ENCODE measurements at places on chromosomes 6 and 20.

DNA sequence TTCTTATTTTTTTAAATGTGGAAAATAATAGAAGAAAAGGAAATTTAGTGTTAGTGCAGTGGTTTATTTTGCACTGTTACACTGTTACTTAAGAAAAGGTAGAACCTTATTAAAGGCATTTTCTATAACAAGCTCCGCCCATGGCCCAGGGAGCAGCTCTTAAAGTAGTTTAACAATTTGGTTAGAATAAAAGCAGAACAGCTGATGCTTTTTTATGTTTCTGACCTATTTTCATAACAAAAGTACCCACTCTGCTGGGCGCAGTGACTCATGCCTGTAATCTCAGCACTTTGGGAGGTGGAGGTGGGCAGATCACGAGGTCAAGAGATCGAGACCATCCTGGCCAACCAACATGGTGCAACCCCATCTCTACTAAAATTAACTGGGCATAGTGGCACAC is 32.6 kb downstream of the DSTN start:
- no peak for DNase-seq

DNA sequence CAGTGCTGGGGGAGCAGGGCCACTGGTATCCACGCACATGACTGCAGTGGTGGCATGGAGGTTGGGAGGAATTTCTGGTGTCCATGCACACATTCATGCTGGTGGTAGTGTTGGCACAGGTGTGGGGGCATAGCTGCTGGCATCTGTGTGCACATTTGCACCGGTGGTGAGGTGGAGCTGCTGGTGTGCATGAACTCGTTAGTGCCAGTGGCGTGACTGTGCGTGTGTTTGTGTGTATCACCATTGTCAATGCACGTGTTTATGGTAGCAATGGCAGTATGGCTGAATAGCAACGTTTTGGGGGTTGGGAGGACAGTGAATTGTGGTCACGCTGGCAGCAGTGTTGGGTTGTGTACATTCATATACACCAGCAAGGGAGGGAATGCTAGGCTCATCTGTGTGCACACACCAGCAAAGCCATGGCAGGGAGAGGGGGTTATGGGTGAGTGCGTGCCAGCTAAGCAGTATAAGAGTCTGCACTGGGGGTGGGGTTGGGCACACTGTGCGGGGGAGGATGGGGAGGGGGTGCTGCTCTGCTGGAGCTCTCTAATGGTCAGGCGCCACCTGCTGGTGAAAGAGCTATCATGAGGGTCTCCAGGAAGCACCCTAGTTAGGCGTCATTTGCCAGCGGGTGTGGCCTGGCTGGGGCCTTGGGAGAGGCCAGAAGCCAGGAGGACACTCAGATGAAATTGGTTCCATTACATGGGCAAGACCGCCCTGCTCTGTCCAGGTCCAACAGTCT is 626.1 kb upstream of the ID4 start:
- DNase-seq: no peak

- no peak for DNase-seq
Measured at GRCh38 chr20:50269091-50270033, 78.7 kb downstream of the CEBPB start.

DNA sequence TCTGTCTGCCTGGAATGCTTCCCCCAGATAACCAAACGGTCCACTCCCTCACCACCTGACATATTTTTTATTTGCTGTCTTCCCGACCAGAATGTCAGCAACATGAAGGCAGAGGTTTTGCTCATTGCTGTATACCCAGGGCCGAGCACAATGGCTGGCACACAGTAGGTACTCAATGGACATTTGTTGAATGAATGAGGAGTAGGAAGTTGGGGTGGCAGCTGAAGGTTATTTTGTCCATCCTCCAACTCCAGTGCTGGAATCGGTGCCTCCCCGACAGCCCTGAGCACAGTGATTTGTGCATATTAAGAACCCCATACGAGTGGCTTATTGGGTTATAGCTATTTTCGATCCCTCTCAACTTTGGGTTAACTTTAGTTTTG is 10.3 kb downstream of the DUSP15 start:
- no peak for DNase-seq

GRCh38 chr6:93139408-93140081 is 279.8 kb downstream of the EPHA7 start:
- DNase-seq: no peak

DNA sequence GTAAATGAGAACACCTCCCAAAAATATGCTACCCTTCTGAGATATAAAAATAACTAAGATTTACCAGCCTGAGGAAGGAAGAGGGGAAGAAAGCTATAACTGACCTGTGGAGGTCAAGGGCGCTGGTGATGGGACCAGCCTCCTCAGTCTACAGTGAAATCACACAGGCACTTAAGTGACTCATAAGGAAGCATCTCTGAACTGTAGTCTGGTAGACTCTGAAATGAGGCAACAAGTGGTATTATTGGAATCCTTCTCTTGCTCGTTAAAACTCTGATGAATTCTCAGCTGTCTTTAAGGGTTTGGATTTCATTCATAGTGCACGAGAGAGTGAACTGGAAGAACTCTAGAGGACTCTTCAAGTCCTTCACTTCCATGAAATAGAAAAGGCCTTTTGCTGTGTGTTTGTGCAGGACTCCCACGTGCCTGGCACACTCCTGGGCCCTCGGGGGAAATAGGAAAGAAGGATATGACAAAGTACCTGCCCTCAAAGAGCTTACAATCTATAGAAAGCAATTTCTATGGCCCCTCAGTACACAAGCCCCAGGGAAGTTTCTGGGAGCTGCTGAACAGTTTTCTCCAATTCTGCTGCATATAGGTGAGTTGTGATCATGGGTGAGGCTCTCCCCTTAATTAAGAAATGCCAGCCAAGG is 231.8 kb upstream of the RREB1 start:
- no peak for DNase-seq

DNA sequence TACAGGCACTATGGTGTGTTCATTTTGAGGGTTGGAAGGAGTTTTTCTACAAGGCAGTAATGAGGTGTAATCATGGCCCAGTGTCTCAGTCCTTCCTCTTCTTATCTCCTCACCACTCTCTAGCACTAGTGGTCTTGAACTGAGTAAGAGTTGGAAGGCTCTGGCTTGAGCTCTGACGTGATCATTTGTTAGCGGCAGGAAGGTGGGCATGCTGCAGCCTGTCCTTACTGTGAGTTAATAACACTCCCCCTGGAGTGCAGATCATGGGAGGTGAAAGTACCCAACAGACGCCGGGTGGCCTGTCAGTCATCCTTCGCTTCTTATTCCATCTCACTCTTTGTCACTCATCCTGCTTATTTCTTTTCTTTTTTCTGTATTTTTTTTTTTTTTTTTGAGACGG is 356.9 kb downstream of the CDKAL1 start:
- DNase-seq: no peak

DNA sequence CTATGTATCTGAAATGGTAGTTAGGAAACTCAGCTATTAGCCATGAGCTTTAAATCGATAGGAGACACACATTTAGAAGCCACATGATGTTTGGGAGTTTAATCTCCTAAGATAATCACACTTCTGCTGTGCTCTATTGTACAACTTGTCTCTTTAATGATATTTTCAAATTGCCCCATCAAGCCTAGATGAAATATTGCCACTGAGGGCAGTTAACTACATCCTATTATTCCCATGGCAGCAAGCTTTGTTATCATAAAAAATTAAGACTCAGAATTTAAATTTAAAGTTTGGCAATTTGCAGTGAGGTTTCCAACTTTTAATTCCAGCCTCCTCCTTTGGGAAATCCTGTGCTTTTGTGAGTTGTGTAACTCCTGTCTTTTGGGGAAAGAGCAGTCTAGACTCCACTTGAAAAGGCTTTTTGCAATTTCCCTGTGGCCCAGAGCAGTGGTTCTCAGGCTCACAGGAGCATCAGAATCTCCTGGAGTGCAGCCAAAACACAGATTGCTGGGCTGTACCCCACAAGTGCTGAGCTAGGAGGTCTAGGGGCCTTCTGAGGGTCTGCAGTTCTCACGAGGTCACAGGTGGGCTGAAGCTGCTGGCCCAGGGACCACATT is 792.4 kb downstream of the QKI start:
- DNase-seq: no peak

GRCh38 chr6:12748815-12749521 is 32.4 kb downstream of the PHACTR1 start:
- DNase-seq: no peak

GRCh38 chr6:1335367-1336037 is 23.6 kb downstream of the FOXQ1 start:
- DNase-seq: peak; percentile 53

DNA sequence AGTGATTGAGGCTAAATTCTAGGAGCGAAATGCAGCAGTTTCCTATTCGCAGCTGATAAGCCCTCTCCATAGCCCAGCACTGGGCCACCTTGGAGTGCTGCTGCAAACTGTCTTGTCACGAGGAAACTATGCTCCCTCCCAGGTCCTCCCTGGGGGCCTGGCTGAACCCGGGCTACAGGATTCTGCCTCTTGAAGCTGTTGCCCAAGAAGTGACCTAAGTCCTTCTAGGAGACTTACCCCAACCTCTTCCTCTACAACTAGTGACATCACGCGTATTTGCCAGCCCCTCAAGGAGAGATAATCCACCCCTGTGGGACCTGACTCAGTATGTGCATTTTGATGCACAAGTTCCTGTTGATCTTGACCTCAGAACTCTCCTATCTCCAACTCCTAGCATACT is 26.5 kb upstream of the ZFAND3 start:
- DNase-seq: no peak

GRCh38 chr6:117477988-117478852 is 4.3 kb upstream of the DCBLD1 start:
- no peak for DNase-seq

DNA sequence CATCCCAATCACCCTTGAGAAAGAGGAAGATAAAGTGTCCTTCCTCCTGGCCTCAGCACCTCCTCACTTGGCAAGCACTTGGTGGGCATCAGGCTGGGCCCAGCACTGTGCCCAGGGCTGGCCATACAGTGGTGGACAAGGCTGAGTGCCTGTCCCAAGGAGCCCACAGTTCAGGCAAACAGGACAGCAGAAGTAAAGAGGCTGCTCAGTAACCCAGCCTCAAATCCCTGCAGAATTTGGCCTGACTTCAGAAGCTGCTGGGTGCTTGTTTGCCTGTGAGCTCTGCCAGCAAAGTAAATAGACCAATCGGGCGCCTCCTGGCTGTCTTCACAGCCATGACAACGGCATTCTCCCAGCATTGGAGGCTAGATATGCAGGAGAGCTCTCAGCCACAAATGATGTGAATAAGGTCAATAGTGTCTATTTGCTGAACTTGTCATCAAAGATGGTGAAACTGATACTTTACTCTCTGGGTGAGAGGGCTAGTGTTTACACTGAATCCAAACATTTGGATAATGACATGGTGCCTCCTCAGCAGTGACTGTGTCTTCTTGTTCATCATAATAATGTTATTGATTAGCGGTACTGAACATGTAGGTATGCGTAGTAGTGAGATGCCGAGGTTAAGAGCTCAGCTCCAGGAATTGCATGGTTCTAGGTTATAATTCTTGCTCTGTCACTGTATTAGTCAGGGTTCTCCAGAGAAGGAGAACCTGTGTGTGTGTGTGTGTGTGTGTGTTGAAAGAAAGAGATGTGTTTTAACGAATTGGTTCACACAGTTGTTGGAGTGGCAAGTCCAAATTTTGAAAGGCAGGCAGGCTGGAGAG is 36.9 kb upstream of the FANCE start:
- DNase-seq: peak; percentile 29

- DNase-seq: no peak
Measured at GRCh38 chr6:144449218-144449617, 164.1 kb downstream of the UTRN start.

GRCh38 chr6:127210725-127211124 is 55.9 kb upstream of the RNF146 start:
- no peak for DNase-seq

DNA sequence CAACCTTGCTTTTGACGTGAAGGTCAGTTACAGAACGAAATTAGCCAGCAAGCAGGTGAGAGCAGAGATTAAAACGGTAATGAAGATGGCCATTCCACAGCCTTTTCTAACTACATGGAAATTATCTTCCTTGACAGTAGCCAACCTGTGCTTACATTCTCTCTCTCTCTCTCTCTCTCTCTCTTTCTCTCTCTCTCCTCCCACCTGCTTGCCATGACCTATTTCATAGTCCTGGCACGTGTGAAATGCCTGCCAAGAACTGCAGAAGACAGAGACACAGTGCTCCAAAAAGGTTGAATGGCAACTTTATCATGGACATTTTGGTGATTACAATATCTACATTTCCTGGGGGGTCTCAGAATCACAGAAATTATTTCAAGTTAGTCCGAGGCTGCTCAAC is 38.5 kb upstream of the SALL4 start:
- no peak for DNase-seq

DNA sequence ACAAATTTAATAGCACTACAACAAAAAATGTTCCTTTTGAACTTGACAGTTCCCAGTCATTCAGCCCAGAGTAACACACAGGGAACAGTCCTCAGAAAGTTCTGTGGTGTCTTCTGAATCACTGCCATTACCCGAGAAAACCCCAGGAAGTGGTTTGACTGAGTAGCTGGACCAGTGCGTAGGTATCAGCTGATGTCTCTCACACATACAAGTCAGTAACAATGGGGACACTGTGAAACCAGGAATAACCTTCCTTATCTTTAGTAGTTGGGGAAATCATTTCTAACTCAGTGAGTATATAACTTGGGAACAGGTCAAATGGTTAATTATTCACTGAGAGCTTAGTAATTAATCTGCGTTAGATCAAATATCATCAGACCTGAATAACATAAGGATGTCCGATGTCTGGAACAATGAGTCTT is 73.1 kb downstream of the HIVEP2 start:
- DNase-seq: no peak

GRCh38 chr6:13038741-13039190 is 289.6 kb downstream of the TBC1D7 start:
- DNase-seq: no peak

DNA sequence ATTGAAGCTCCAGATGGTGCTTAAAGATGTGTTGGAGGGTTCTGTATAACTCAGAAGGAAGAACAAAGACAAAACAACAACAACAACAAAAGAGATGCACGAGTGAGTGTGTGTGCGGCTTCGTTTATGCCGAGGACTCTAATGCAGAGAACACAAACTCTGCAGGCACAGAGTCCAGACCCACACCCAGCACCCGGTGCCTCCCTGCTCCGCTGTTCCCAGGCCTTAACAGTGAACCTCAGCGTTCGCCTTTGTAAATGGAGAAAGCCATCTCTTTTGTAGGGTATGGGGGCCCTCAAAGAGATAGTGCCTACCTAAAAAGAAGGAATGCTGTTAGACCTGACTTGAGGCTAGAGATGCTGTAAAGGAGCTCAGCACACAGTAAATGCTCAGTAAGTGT is 243.3 kb downstream of the ERMARD start:
- DNase-seq: no peak

GRCh38 chr20:23362392-23363256 is 642 bp downstream of the GZF1 start:
- no peak for DNase-seq

DNA sequence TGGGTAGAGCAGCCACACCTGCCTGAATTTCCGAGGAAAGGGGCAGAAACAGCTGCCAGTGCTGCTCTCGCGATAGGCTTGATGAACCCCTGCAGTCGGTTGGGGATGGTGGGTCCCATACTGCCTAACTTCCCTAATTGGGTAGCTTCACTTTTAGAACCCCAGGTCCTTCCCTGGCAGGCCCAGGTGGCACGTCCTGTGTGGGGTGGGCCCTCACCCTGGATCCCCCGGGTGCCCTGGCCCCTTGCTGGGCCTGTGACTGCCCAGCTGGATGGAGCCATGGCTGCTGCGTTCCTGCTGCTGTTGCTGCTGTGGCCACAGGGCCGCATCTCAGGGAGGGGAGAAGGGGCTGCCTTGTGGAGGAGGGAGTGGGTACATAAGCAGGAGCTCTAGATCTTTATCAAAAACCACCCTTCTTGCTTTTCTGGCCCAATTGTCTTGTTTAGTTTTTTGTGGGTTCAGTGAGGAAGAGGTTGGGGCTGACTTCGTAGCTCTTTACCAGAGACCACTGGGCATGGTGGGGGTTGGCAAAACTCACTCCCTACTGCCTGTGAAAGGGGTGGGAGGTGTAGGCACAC is 19.2 kb downstream of the TREML4 start:
- DNase-seq: no peak

All from HS-27A (cell line).